Activated CD4-positive, alpha-beta T cell treated with anti-CD3 and anti-CD28 coated beads, Interleukin-2, amount 50 U/mL, for 16 hours (primary cell): ENCODE measurements at places on chromosomes 6 and 20.

DNA sequence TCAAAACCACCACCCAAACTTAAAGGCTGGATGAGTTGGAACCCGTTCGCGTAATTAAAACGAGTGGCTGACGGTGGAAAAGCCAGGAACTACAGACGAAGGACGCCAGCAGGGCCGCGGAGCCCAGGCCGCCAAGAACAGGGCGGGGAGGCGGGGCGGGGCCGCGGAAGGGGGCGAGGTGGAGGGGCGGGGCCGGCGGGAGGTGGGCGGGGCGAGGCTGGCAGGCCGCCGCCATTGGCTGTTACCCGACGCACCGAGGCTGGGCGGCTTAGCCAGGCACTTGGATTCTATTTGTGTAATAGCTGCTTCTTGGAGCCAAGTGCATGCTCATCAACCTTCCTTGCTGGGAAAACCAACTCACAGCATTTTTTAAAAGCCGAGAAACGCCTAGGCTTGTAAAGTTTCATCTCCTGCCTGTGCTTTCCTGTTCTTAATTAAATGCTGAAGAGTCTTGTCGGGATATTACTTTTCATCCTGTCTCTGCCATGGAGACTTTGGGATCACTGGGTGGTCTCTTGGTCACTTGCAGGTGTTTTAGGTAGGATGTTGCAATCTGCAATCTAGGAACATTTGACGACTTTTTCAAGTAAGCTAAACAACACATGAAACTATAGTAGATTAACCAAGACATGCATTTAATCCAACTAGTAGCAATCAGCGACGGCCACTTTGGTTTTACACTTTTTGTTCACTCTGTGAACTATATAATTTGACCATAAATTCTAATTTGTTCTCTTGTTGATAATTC lies 245.0 kb downstream of the ARID1B start:
- DNase-seq = peak; percentile 80

GRCh38 chr6:14787250-14787649 lies 458.6 kb upstream of the JARID2 start:
- peak; percentile 68 for DNase-seq

GRCh38 chr20:58756450-58756775 lies 63.8 kb downstream of the NPEPL1 start:
- no peak for DNase-seq

DNA sequence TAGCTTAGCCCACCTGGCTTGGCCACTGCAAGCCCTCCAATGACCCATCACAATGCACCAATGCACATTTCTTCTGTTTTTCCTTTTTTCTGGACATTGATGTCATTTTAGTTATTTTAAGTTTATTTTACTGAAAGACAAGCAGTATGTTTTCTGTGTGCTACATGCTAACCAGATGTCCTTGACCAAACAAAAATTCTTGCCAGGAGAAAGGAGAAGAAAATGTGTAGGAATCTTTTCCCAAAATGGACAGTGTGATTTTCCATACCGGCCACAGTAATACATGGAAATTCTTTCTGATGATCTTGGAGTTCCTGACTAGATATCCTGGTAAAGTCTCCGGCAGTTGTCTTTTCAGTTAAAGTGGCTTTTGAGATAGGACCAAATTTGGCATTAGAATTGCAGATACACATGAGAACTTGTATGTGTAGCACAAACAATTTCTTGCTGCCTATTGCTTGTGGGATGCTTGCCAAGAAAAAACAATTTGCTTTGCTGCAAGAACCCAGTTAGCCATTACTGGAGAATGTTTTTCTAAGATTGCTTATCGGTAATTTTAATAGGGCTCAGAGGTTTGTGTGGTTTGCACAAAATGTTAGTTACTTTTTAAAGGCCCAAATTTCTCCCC lies 696.5 kb upstream of the CITED2 start:
- DNase-seq = no peak

- DNase-seq = no peak
Measured at GRCh38 chr6:157768863-157769551, 54.0 kb upstream of the SNX9 start.

DNA sequence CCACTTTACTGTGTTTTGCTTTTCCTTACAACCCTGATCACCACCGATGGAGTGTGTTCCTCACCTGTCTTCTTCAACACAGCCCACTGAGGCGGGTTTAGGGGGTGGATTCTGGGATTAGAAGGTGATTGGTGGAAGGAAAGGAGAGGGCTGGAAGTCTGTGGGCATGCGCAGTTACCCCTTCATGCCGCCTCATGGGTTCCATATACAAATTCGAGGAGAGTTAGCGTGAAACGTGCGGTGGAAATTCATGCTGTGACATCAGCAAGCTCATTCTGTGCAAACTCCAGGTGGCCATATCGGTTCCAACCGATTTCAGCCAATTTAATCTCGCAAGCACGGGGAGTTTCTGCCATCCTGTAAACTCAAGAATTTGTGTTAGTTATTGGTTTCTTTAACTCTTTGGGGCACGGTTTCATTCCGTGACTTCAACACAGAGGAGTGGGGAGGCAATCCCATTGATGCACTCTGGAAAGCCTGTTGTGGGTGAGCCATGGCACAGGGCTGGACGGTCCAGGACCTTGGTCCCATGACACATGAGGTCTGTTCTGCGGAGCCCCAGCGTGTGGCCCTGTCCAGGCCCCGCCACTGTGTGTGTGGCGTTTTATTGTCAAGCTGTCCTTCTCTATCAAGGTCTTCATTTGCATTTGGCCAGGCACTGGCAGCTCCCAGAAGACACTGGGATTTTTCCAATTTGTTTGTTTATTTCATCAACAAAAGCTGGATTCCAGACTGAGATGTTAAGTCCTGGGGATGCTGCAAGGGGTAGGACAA lies 482.8 kb upstream of the SULF2 start:
- no peak for DNase-seq

GRCh38 chr20:63281742-63282665 lies 9.4 kb downstream of the ARFGAP1 start:
- DNase-seq = no peak

GRCh38 chr6:159008656-159009288 lies 8.8 kb upstream of the RSPH3 start:
- DNase-seq = peak; percentile 51

DNA sequence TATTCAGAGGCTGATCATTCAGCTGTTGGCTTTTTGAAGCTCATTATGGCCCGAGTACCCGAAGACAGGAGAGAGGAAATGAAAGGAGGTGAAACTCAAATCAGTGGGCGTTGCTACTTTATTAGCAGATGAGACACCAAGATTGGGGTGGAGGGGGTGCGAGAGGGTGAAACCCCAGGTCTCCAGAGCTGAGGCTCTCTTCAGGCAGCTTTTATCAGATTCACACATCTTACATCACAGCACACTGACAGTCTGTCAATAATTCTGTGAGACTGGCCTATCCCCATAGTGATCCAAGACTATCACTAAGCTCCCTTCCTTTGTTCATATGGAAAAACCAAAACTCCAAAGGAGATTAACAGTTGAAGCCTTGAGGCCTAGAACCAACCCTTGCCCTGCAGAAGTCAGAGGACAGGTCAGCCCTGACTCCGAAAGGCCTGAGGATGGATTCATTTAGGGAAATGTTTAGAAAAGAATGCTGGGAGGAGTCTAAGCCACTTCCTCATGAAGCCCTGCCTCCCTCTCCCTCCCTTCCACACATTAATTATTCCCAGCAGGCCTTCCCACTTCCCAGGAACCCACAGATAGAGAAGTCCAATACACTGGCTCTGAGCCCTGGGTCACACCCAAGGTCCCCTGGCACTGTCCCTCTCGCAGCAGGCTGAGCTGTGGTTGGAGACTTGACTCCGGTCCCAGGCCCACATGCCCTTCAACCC lies 23.2 kb downstream of the TRERF1 start:
- peak; percentile 41 for DNase-seq

- no peak for DNase-seq
Measured at GRCh38 chr6:118761645-118762044, 110.3 kb upstream of the CEP85L start.

DNA sequence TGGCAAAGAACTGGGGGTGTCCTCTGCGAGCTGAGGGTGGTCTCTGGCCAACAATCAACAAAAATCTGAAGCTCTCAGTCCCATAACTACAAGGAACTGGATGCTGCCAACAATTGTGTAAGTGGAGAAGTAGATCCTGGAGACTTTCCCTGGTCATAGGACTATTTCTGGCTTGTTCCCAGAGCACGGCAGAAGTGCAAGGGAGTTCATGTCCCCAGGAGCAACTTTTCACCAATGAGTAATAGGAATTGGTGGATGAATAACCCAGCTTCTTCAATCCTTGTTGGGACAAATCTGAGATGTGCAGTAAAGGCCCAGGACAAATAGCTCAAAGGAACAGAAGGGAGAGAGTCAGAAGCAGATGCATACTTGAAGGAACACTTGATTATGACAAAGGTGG lies 95.5 kb downstream of the QRSL1 start:
- no peak for DNase-seq

GRCh38 chr20:62982124-62983075 lies 24.4 kb downstream of the BHLHE23 start:
- DNase-seq = no peak

DNA sequence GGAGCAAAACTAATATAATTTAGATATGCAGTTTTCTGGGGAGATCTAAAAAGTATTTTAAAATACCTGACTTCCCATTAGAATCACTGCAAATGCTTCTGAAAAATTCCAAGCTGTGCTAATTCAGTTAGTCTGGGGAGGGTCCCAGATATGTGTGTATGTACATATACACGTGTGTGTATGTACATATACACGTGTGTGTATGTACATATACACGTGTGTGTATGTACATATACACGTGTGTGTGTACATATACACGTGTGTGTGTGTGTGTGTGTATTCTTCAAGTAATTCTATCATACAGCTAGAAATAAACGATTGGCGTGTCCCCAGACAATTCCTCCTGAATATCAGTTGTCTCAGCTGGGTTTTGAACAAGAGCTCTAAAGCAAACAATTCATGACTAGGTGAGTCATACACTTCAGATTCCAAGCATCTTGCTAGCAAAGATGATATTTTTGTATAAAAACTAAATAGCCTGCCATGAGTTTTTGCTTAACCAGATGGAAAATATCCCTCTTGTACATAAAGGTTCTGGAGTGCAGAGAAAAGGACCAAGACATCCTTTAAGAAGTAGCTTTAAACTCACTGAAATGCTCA lies 58.2 kb downstream of the SPACA1 start:
- DNase-seq = no peak

DNA sequence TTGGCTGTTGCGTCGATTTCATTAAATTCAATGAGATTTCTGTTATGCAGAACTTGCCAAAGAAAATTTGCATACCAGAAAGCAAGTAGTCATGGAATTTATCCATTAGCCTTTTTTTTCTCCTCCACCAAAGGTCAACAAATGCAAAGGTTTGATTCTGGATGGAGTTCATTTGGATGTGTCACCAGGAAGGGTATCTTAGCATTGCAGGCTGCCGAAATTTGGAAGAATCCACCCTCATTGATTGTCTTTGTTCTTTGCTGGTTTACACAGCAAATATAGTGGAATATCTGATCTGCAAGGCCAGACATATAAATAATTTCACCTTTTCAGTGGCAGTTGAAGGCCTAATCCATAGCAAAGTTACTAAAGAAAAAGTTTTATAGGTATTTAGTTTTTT lies 229.4 kb upstream of the SLC35B3 start:
- DNase-seq = no peak

- DNase-seq = no peak
Measured at GRCh38 chr6:37006793-37007339, 1.4 kb downstream of the FGD2 start.

GRCh38 chr6:13581700-13582229 lies 7.4 kb downstream of the SIRT5 start:
- DNase-seq = no peak

- DNase-seq = no peak
Measured at GRCh38 chr6:127886603-127887002, 14.3 kb downstream of the THEMIS start.

GRCh38 chr6:164377348-164377918 lies 932.0 kb downstream of the C6orf118 start:
- DNase-seq = no peak

GRCh38 chr6:52538901-52539354 lies 37.9 kb downstream of the TRAM2 start:
- DNase-seq = no peak

DNA sequence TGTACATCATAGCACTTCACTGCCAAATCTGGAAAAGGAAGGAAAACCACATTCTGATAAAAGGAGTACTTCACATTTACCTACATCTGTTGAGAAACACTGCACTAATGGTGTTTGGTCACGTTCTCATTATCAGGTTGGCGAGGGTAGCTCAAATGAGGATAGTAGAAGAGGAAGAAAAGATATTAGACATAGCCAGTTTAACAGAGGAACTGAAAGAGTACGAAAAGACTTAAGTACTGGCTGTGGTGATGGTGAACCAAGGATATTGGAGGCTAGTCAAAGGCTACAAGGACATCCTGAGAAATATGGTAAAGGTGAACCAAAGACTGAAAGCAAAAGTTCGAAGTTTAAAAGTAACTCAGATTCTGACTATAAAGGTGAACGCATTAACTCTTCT lies 32.0 kb upstream of the GJA10 start:
- DNase-seq = no peak

DNA sequence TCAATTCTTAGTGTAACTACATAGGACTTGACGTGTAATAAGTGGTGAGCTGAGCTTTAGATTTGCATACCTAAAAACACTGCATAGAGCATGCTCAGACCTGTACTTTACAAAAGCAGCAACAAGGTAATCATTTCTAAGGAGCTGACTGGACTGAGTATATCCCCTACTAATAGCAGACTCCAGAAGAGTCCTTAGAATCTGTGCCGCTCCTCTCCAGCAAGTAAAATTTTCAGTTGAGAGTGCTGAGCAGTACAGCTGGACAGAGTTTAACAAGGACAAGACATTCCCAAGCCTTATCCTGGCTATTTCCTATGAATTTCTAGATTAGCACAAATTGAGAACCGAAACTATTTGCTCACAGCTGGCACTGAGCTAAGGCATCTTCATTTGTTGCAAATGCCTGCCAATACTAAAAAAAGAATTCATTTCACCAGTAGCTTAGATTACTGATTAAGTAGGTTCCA lies 26.1 kb upstream of the KLHL31 start:
- DNase-seq = no peak

DNA sequence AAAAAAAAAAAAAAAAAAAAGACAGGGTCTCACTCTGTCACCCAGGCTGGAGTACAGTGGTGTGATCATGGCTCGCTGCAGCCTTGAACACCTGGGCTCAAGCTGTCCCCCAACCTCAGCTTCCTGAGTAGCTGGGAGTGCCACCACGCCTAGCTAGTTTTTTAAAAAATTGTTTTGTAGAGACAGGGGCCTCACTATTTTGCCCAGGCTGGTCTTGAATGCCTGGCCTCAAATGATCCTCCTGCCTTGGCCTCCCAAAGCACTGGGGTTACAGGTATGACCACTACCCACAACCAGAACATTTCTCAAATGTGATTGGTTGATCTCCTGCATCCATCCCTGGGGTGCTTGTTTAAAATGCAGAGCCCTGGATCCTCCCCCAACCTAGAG lies 5.6 kb upstream of the RBCK1 start:
- DNase-seq = no peak

DNA sequence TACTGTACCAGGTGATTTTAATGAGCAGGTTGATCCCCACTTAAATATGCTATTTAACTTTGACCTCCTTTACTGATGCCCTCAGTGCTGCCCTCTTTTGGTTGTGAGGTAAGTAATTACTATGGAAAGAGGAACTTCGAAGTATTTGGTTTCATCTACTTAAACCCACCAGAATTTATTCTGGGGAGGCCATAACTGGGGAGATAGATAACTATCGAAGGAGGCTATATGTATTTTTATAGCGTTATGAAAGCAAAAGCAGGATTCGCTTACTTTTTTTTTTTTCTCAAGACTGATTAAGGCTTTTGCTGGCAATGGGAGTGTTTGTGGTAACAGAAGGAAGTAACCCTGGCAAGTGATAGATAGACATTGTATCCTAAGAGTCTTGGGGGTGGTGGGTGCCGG lies 168.9 kb upstream of the CENPW start:
- peak; percentile 30 for DNase-seq
